Esophagus mucosa (tissue), 1 donor: ENCODE measurements at places on chromosomes 1 and 21.
A peak's percentile ranks its signal among the peaks of the same experiment; 100 is the strongest.

DNA sequence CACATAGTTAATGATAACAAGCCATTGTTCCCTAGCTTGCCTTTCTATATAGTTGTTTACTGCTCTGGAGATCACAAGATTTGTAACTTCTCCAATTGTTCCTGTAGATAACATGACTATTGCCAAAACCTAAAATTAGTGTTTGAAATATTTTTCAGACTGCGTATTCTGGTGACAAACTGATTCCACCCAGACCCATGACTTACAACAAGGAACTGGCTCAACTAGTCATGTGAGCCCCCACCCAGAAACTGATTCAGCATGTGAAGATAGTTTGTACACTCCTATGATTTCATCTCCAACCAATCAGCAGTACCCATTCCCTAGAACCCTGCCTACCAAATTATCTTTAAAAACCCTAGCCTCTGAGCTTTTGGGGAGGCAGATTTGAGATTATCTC, 131.4 kb upstream of the BCL9 start:
- no peak for ATAC-seq

DNA sequence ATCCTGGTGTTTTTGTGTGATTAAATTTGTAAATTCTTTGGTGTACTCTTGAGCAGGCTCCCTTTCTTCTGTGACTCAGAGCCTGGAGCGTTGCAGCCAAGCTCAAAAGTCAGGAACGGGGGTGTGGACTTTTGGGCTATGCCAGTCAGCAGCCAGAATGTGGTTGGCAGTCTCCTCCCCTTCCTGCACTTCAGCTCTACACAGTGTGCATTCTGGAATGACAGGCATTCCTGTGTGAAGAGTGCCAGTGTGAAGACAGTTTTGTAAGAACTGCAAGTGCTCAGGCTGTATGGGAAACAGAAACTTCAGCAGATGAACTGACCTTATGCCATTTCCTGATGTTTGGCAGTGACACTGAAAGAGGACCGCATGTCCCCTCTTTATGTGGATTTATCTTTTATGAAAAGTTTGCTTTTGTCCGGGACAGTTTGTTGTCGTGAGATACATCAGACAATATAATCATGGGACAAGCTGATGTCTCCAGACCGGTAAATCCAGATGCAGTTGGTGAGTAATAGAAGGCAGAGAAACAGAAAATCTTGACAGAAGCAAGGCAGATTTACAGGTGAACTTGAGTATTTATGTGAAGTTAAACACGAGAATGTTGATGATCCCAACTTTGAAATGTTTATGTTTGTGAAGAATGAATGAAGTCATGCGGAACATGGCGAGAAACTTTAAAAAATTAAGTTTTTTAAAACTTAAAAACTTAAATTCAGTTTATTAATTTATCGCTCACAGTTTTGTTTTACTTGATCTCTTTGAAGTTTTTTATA, 67.7 kb upstream of the RCC1 start:
- ATAC-seq: peak; percentile 99

DNA sequence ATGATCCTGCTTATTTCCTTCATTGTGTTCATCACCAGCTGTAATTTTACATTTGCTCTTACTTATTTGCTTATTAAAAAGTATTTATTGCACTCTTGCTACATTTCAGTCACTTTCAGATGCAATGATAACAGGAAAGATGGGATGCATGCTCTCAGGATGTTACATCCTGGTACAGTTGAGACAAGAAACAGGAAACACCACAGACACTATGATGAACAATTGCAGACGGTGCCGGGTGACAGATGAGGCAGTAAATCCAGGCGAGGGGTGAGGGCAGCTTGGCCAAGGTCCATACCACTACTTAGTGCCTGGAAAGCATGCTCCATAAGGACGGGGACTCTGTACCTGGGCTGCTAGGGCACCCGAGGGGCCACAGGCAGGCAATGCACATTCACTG, 156.6 kb upstream of the RAB4A start:
- ATAC-seq: no peak

DNA sequence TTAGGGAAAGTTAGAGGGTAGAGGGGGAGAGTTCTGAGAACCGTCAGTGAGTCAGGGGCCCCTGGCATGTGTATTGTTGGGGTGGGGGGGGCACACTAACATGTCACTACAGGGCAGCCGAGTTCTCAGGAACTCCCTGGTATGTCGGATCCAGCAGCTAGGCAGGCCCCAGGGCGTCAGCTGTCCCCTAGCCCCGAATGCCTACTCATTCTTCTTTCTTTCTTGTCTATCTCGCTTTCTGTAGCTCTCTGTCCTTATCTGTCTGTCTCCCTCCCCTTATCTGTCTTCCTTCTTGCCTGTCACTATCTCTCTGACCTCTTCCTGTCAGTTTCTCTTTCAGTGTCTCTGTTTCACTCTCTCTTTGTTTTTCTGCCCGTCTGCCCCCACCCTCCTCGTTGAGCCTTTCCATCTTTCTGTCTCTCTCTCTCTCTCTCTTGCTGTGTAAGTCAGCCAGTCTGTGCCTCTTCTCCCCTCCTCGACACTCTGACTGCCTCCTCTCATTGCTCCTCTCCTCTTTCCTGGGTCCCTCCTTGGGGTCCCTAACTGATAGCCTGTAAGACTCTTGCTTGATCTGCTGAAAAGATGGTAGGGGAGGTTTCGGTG, 2.4 kb downstream of the NTRK1 start:
- ATAC-seq: no peak

DNA sequence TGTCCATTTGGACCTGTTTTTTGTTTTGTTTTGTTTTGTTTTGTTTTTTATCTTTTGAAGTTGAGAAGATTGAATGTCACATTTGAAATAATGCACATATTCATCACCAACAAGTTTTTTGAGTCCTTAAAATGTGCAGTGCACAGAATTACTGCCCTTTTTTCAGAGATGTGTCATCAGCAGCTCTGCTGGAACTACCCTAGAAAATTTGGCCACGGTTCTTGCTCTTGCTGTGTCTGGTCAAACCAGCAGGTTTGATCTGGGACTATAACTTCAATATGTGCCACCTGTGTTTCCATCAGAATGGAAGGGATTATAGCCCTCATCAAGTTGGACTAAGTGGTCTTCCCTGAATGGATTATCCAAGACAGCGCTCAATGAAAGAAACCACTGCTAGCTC, 24.1 kb upstream of the CNN3 start:
- ATAC-seq: no peak
